Endothelial cell of umbilical vein (primary cell): ENCODE measurements at places on chromosomes 1 and 21. TPM values are rescaled to one million over a fixed set of nuclear protein-coding genes. Genes with fewer than 3 reads are reported as not detected.

Gene CELSR2
- total RNA-seq: 1.4 and 2.2 TPM in 2 replicates

Gene C4BPA
- total RNA-seq: not detected in 2 replicates

DNA sequence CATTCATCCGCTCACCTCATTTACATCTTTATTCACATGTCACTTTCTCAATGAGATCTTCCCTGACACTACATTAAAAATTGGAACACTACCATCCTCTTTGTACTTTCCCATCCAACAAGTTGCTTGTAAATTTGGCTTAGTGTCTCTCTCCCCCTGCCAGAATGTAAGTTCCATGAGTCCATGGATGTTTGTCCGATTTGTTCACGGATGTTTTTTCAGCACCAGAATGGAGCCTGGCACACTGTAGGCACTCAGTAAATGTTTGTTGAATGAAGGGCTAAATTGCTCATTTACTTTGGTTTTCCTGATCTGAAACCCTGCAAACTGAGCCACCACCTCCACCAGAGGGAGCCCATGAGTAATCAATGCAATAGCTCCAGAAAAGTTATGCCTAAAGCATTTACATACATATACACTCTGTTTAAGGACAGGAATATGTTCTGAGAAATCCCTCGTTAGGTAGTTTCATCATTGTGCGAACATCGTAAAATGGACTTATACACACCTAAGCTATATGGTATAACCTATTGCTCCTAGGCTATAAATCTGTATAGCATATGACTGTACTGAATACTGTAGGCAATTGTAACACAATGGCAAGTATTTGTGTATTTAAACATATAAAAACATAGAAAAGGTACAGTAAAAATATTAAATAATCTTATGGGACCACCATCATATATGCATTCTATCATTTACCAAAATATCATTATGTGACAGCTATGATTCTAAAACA, 2.8 kb upstream of the EYA3 start:
- no peaks in the 10 kb centered on the region for H3K36me3 ChIP-seq
- no peaks in the 10 kb centered on the region for H3K27me3 ChIP-seq
- no peak overlapping the region for H3K27ac ChIP-seq
- H3K4me1 ChIP-seq: peaks cover 12% of the 10 kb centered on the region
- no peak overlapping the region for H3K4me3 ChIP-seq

DNA sequence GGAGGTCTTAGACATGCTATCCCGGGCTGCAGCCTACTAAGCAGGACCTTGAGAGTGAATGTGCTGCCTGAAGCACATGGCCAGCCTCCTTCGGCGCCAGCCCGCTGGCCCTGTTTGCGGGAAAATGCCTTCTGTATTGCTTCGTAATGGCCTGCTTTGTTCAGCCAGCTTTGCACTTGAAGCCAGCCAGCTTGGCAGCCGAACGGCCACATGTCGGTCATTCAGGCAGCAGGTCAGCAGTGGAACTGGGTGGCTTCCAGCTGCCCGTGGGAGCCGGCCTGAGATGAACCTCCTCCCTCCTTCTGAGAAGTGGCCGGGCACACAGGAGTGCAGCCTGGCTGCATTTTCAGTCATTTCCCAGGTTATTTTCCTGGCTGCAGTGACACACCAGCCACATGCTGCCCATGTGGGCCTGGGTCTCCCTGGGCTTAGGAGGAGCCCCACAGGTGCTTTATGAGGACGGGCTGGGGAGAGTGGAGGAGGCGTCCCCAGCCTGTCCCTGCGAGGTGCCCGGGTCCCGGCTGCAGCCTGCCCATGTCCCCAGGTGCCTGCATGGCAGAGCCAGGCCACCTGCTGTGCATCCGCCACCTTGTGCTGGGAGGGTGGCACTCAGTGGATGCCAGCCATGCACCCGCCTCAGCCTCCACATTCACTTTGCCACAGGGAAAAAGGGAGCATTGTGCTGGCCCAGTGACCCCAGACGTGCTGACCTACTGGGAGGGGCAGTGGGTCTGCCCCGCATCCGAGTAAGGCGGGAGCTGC, 103.5 kb downstream of the SIK1 start:
- H3K4me1 ChIP-seq: no peaks in the 10 kb centered on the region
- no peak overlapping the region for H3K27ac ChIP-seq
- DNase-seq: no peak
- no peaks in the 10 kb centered on the region for H3K36me3 ChIP-seq
- no peak overlapping the region for H3K4me3 ChIP-seq

GRCh38 chr1:64378826-64379225, 91.1 kb upstream of the CACHD1 start:
- no peak for DNase-seq
- no peaks in the 10 kb centered on the region for H3K36me3 ChIP-seq
- no peak overlapping the region for H3K4me3 ChIP-seq
- no peaks in the 10 kb centered on the region for H3K27me3 ChIP-seq
- no peaks in the 10 kb centered on the region for H3K4me1 ChIP-seq

- no peak overlapping the region for H3K4me3 ChIP-seq
- no peak for DNase-seq
- H3K36me3 ChIP-seq: no peaks in the 10 kb centered on the region
- H3K27me3 ChIP-seq: no peaks in the 10 kb centered on the region
- H3K4me1 ChIP-seq: no peaks in the 10 kb centered on the region
These were observed 53.5 kb upstream of the TIAM1 start for GRCh38 chr21:31397515-31397926.

DNA sequence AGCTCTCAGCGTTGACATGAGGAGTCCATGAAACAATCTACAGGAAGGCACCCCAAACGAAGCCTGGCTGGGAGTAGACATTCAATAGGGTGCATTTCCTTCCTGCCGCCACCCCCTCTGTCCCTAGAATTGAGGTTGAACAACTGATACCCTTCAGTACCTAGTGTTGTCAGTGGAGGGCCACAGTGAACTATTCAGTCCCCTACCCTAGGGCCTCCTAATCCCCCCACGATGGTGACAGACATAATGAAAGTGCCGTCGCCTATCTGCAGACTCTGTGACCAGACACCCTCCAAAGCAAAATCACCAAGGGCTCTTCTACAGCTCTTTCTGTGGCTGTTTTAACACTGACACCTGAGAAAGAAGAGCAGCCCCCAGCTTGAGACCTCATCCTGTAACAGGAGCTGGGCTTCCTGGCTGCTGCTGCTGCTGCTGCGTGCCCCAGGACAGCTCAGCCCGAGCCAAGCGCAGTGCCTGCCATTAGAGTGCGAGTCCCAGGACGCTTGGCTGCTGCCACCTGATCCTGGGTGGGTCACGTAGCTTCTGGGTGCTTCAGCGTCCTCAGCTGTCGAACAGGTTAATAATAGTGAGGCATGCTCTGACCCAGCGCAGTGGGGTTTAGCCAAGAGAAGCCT, 183.0 kb downstream of the ZBTB18 start:
- H3K36me3 ChIP-seq: no peaks in the 10 kb centered on the region
- no peak for DNase-seq
- H3K27ac ChIP-seq: no peak overlapping the region
- peaks cover 16% of the 10 kb centered on the region for H3K4me1 ChIP-seq

DNA sequence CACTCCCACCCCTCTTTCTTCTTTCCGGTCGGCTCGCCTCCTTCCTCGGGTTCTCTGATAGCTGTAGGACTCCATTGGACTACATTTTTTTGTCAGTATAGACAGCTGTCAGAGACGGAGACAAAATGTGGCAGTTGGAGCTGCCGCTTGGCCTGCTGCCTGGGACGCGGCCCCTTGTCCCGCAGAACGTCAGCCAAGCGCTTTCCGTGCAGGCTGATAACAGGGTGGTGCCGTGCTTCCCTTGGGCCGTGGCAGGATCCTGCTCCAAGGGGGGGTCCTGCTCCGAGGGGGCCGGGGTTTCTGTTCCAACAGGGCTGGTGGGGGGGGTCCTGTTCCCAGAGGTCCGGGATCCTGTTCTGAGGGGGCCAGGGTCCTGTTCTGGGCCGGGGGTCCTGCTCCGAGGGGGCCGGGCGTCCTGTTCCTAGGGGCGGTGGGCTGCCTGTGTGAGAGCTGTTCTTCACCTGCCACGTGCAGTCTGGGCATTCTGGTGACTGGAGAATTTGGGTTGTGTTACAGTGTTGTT, 4.9 kb downstream of the SKI start:
- H3K4me3 ChIP-seq: peak overlapping the region; percentile 42
- H3K27ac ChIP-seq: peak overlapping the region; percentile 46
- H3K36me3 ChIP-seq: no peaks in the 10 kb centered on the region

DNA sequence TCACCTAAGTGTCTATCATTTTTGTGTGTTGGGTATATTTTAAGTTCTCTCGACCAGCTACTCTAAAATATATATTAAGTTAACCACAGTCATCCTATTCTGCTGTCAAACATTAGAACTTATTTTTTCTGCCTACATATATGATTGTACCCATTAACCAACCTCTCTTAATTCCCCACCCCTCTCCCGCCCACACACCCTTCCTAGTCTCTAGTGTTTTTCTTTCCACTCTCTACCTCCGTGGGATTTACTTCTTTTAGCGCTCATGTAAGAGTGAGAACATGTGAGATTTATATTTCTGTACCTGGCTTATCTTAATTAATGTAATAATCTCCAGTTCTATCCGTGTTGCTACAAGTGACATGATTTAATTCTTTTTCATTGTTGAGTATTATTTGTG, 26.6 kb downstream of the KCNK2 start:
- DNase-seq: no peak
- no peaks in the 10 kb centered on the region for H3K36me3 ChIP-seq
- H3K27ac ChIP-seq: no peak overlapping the region
- H3K27me3 ChIP-seq: no peaks in the 10 kb centered on the region
- H3K4me1 ChIP-seq: peaks cover 9% of the 10 kb centered on the region
- H3K4me3 ChIP-seq: no peak overlapping the region

DNA sequence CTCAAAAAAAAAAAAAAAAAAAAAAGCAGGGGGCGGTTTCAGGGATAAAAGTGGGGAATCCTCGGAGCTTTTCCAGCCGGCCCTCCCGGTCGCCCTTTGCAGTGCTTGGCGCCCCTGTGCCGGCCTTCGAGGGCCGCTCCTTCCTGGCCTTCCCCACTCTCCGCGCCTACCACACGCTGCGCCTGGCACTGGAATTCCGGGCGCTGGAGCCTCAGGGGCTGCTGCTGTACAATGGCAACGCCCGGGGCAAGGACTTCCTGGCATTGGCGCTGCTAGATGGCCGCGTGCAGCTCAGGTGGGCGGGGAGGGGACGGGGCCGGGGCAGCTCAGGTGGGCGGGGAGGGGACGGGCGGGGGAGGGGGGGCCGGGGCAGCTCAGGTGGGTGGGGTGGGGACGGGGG, 25.3 kb downstream of the RNF223 start:
- no peaks in the 10 kb centered on the region for H3K27me3 ChIP-seq
- DNase-seq: no peak
- no peaks in the 10 kb centered on the region for H3K4me1 ChIP-seq

DNA sequence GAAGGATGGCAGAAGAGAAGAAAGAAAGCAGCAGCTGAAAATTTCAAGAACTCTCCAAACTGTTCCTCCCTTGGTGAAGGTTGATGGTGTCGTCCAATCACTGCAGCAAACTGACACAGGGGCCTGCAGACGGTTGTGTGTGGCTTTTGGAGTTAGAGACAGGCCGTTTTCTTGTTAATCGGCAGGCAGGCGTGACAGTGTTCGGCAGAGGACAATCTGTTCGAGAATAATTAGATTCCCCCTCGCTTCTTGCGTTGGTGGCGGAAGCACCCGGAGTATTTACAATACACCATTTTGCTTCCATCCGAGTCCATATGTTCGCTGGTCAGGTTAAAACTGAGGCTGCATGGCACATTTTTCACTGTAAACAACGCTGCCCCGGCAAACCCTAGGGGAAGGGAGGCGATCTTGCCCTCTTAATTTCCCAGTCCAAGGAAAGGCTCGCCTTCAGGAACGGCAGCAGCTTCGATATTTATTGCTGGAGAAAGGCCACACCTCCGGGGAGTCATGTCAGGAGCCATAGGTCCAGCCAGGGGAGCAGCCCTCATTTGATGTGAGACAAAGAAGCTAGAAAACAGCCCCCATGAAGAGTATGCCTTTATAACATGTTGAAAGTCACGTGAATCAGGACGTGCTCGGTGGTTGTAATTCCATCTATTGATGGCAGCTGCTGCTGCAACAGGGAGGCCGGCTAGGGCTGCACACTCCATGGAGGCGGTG, 360.1 kb downstream of the SMYD3 start:
- H3K4me3 ChIP-seq: no peak overlapping the region
- no peak for DNase-seq
- peaks cover 10% of the 10 kb centered on the region for H3K4me1 ChIP-seq
- no peak overlapping the region for H3K27ac ChIP-seq
- H3K27me3 ChIP-seq: no peaks in the 10 kb centered on the region

- H3K4me1 ChIP-seq: no peaks in the 10 kb centered on the region
- H3K36me3 ChIP-seq: no peaks in the 10 kb centered on the region
- H3K4me3 ChIP-seq: no peak overlapping the region
- no peak overlapping the region for H3K27ac ChIP-seq
These were observed 30.7 kb downstream of the ADAM30 start for GRCh38 chr1:119865627-119866026.

DNA sequence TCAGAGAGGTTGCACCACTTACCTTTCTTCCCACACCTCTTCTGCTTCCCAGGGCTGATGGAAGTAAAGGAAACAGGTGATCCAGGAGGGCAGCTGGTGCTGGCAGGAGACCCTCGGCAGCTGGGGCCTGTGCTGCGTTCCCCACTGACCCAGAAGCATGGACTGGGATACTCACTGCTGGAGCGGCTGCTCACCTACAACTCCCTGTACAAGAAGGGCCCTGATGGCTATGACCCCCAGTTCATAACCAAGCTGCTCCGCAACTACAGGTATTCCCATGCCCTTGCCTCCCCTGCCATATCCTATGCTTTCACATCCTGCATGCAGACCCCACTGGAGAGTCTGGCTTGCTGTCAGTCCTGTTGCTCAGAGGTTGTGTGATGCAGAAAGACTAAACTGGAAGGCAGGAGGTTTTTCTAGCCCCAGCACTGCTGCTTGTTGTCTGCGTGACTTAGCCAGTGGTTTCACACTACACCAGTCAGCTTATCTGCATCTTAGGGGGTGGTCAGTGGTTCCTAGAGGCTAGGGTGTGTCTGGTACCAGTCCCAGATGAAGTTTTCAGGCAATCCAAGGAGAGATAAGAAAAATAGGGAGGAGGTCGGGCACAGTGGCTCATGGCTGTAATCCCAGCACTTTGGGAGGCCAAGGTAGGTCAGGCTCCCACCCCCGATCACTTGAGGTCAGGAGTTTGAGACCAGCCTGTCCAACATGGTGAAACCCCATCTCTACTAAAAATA, 10.2 kb downstream of the RHOC start:
- DNase-seq: no peak
- H3K27me3 ChIP-seq: no peaks in the 10 kb centered on the region
- no peak overlapping the region for H3K27ac ChIP-seq

Gene RGS4
- total RNA-seq: 54.9 and 59.3 TPM in 2 replicates

GRCh38 chr1:63122079-63122478, 200.3 kb upstream of the FOXD3 start:
- H3K27ac ChIP-seq: no peak overlapping the region
- no peaks in the 10 kb centered on the region for H3K27me3 ChIP-seq
- H3K4me3 ChIP-seq: no peak overlapping the region

GRCh38 chr1:18091660-18092446, 15.7 kb upstream of the IGSF21 start:
- H3K27ac ChIP-seq: no peak overlapping the region
- H3K4me1 ChIP-seq: no peaks in the 10 kb centered on the region

Gene CHODL
- not detected in 2 replicates for total RNA-seq
